ENCODE measurements at places on chromosomes 5 and 9. TPM values are rescaled to one million over a fixed set of nuclear protein-coding genes. Genes with fewer than 3 reads are reported as not detected.

SLC45A2 gene
- total RNA-seq = 0.14 TPM

ARID3C gene
- total RNA-seq = 0.14 TPM

NEURL1B gene
- total RNA-seq = 0.74 TPM

SEPTIN8 gene
- 44.2 TPM for total RNA-seq

PCDHA13 gene
- total RNA-seq = under 0.01 TPM

F12 gene
- total RNA-seq = 0.18 TPM

RASEF gene
- total RNA-seq = 0.14 TPM

F2RL2 gene
- 5.4 TPM for total RNA-seq

CACNA1B gene
- total RNA-seq = under 0.01 TPM

PTGDS gene
- 2.3 TPM for total RNA-seq

GPSM1 gene
- 27.4 TPM for total RNA-seq

SLC1A3 gene
- total RNA-seq = 1.1 TPM

ADGRV1 gene
- total RNA-seq = 0.18 TPM

OBP2A gene
- not detected for total RNA-seq

INSL6 gene
- total RNA-seq = not detected

BAAT gene
- total RNA-seq = not detected

SLC9A3 gene
- total RNA-seq = 0.43 TPM

KLF4 gene
- total RNA-seq = 16.8 TPM

SAXO1 gene
- under 0.01 TPM for total RNA-seq

MPDZ gene
- total RNA-seq = 47.5 TPM

SPINK5 gene
- under 0.01 TPM for total RNA-seq

TMEM171 gene
- total RNA-seq = 1.1 TPM

ADAMTSL2 gene
- 2.3 TPM for total RNA-seq

STPG3 gene
- not detected for total RNA-seq

CAMK4 gene
- 2.9 TPM for total RNA-seq

GRM6 gene
- total RNA-seq = not detected

ZBTB43 gene
- 31.9 TPM for total RNA-seq

PAXX gene
- 6.6 TPM for total RNA-seq

AHRR gene
- total RNA-seq = 27.0 TPM

DAB2IP gene
- 7.5 TPM for total RNA-seq

ETF1 gene
- 100 TPM for total RNA-seq

PRLR gene
- total RNA-seq = 0.18 TPM

ENC1 gene
- 41.0 TPM for total RNA-seq

IFNA21 gene
- total RNA-seq = not detected

SV2C gene
- total RNA-seq = not detected

ORM2 gene
- total RNA-seq = not detected

CRAT gene
- 35.3 TPM for total RNA-seq

PKN3 gene
- 0.55 TPM for total RNA-seq

CATSPER3 gene
- total RNA-seq = 0.14 TPM

C5orf52 gene
- total RNA-seq = not detected

GPRIN1 gene
- total RNA-seq = 1.1 TPM

CFAP77 gene
- not detected for total RNA-seq

WDR38 gene
- not detected for total RNA-seq

STK32A gene
- total RNA-seq = 1.3 TPM

PTGR1 gene
- 115 TPM for total RNA-seq

MED7 gene
- total RNA-seq = 5.8 TPM

ZNF879 gene
- total RNA-seq = 3.8 TPM

ANKRD31 gene
- total RNA-seq = 0.14 TPM

C8G gene
- not detected for total RNA-seq

GABBR2 gene
- total RNA-seq = 12.9 TPM

ABLIM3 gene
- 7.7 TPM for total RNA-seq

Data from smooth muscle cell of bladder (primary cell).